T-helper 2 cell (primary cell): ENCODE measurements at places on chromosomes 11 and 22.

GRCh38 chr11:126525702-126526101, 170.2 kb downstream of the ST3GAL4 start:
- DNase-seq: no peak

DNA sequence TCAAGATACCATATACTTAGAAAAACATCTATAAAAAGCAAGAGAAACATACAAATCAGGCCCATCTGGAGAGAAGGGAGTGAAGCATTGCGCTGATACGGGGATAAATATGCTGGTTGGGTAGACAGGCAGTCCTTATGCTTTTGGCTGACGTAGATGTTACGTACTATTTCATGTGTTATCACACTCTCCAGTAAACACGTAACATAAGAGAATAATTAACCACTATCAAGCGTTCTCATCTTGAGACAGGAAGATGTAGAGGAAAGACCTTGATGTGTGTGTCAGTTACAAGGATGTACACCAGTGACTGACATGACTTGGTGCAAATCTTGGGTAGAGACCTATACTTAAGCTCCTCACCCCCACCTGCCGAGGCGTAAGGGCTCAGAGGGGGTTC, 86.7 kb upstream of the PRODH start:
- DNase-seq: no peak

- DNase-seq: no peak
Measured at GRCh38 chr11:106937111-106937510, 81.2 kb downstream of the GUCY1A2 start.

GRCh38 chr11:122146475-122146874, 30.5 kb upstream of the BLID start:
- DNase-seq: no peak

DNA sequence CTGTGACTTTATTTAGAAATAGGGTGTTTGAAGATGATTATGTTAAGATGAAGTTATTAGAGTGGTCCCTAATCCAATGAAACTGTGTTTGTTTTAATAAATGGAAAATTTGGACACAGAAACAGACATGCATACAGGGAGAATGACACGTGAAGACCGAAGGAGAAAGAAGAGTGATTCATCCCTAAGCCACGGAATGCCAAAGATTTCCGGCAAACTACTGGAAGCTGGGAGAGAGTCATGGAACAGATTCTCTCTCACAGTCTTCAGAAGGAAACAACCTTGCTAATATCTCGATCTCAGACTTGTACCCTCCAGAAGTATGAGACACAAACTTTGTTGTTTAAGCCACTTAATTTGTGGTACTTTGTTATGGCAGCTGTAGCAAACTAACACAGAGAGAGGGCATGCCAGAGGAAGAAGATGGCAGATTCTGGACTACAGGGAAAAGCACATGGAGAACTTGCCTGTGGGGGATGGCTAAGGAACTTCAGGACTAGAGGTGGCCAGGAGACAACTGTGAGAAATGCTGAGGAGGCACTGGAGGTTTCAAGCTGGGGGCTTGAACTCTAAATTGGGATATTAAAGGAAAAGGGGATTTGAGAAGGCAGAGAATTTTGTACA, 733.5 kb upstream of the CCDC90B start:
- no peak for DNase-seq

DNA sequence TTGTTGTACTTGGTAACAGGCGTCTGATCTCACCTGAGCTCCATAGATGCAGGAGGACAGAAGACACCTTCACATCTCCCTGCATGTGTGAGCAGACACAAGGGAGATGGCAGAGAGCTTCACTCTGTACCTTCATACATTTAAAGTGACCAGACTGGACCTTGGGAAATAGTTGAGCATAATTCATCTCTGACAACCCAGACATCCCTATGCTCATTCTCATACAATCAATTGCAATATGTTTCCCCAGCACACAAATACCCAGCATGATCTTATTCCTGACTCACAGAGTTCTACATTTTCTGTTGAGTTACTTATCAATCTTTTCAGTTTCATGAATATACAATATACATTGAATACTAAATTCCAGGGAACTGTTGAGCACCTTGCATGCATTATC, 488.2 kb upstream of the API5 start:
- DNase-seq: no peak
